ENCODE measurements at places on chromosomes 13 and 19.

DNA sequence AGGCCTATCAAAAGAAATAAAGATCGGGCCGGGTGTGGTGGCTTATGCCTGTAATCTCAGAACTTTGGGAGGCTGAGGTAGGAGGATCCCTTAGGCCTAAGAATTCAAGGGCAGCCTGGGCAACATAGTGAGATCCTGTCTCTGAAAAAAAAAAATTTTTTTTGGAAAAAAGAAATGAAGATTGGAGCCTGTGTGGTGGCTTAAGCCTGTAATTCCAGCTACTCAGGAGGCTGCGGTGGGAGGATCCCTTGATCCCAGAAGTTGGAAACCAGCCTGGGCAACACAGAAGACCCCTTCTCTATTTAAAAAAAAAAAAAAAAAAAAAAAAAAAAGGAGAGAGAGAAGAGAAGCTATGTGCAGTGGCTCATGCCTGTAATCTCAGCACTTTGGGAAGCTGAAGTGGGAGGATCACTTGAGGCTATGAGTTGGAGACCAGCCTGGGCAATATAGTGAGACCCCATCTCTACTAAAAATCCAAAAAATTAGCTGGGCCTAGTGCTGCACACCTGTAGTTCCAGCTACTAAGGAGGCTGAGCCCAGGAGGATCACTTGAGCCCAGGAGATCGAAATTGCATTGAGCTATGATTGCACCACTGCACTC lies 14.7 kb upstream of the LYPD3 start:
- DNase-seq: no peak

DNA sequence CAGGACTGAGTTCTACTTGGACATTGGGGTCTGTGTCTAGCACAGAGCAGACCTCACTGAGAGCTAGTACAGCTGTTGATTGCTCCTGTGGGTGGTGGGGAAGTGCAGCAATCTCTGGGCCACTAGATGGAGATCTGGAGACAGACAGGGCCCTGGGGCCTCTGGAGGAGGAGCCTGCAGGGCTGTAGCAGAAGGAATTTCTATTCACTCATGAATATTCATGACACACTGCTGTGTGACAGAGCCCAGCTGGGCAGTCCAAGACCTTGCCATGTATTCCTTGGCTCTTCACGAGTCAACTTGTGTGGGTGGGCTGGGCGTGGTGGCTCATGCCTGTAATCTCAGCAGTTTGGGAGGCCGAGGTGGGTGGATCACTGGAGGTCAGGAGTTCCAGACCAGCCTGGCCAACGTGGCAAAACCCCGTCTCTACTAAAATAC lies 37.5 kb downstream of the SUGP2 start:
- no peak for DNase-seq

- DNase-seq: no peak
Measured at GRCh38 chr13:37375724-37376123, 222.8 kb downstream of the POSTN start.

DNA sequence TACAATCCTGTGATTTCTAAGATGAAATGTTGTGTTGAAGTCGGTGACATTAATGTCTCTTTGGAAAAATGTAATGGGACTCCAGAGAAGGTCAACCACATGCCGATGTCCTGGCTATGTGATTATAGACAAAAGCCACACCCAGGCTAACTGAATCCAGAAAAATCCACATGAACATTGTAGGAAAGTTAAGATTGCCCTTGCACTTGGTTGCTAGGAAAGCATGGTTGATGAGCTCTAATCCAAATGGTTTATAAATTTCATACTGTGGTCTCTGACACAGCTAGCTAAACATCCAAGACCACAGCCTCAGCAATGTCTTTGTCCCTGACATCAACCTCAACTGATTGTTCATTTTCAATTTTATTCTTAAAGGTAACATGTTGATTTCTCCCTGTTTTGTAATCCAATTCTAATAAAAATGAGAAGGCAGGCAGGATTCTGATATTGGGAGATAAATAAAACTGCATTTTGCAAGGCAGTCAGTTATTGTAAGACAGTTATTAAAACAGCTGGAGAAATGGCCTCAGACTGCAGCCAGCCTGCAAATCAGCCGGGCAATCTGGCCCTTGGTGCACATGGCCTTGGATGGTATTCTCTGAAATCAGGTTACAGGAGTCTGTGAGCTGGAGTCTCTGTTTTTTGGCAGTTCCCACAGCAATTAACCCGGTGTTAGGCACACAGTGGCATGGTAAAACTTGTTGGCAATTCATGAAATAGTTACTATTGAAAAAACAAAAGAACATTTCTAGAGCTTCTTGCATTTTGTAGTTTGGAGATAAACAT lies 93.9 kb downstream of the STARD13 start:
- DNase-seq: no peak

GRCh38 chr13:112530861-112531260 lies 57.1 kb downstream of the TUBGCP3 start:
- DNase-seq: no peak

DNA sequence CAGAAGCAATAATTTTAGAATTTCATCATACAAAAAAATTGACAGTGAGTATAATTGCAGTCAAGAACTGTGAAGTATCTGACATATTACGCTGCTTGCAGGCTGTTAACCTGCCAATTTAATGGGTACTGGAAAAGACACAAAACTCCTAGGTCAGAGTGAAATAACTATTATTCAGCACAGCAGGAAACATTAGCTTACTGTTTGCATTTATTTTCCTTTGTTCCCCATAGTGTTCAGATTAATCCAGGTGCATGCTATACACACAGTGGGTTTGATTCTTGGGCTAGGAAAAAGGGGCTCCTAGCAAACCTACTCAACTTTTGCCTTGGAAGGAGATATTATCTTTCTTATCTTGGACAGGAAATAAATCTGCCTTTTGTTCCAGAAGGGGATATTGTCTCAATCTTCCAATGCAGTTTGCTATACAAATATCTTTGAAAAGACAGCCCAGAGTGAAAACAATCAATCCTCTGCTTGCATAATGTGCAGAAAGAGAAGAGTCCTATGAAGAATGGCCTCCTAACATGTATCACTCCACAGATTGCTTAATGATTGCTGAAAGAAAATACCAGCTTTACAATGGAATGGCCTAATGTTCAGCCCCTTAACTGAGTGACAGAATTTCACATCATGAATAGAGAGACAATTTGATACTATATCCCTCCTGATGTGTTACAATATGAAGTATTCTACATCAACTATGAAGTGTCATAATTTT lies 443.4 kb downstream of the TBC1D4 start:
- no peak for DNase-seq

GRCh38 chr19:55118401-55118991 lies 1.1 kb upstream of the PPP1R12C start:
- no peak for DNase-seq

DNA sequence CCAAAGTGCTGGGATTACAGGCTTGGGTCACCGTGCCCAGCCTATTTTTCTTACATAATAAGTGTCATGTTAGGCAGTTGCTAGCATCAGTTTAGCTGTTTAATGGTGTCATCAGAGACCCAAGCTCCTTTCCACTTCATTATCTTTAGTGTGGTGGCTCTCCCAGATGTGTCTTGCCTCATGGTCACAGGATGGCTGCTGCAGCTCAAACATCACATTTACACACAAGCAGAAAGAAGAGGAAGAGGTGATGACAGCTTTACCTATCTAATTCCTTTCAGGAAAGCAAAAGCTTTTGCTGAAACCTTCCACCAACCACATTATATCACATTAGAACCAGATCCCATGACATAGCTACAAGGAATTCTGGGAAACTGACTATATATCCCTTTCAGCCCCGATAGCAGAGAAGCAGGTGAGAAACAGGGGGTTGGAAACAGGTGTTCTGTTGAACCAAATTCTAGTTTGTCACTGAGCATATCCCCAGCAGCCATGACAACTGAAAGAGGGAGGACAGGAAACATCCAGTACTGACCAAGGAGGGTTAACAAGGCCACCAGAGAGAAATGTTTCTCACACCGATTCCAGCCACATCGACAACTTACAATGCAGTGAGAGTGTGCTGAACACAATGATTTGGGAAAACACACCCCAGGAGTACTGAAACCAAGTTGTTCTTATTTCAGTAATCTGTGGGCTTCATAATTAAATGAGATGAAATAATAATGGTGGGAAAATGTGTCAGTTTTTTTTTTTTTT lies 617.0 kb downstream of the UQCRFS1 start:
- no peak for DNase-seq

- no peak for DNase-seq
Measured at GRCh38 chr13:32010136-32010535, 21.4 kb upstream of the FRY start.

DNA sequence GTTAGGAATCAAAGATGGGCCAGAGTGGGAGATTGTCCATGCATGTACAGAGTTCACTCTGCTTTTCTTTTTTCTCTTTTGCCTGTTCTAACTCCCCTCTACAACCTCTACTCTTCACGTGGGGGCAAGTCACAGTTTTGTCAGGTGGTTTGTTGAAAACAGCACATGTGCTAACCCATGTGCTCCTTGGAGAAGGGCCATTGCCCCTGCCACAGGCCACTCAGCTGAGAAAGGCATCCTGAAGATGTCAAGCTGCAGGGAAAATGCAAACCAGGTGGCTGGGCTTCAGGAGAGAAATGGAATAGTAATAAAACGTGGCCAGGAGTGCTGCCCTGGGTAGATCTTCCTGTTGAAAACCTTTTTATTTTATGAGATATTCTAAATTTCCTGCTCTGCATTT lies 35.3 kb upstream of the SLC10A2 start:
- no peak for DNase-seq

Measured in KG1 (cell line).